ENCODE measurements at places on chromosomes 6 and 20.

GRCh38 chr20:57676589-57677583 lies 32.9 kb downstream of the PMEPA1 start:
- no peak for DNase-seq

DNA sequence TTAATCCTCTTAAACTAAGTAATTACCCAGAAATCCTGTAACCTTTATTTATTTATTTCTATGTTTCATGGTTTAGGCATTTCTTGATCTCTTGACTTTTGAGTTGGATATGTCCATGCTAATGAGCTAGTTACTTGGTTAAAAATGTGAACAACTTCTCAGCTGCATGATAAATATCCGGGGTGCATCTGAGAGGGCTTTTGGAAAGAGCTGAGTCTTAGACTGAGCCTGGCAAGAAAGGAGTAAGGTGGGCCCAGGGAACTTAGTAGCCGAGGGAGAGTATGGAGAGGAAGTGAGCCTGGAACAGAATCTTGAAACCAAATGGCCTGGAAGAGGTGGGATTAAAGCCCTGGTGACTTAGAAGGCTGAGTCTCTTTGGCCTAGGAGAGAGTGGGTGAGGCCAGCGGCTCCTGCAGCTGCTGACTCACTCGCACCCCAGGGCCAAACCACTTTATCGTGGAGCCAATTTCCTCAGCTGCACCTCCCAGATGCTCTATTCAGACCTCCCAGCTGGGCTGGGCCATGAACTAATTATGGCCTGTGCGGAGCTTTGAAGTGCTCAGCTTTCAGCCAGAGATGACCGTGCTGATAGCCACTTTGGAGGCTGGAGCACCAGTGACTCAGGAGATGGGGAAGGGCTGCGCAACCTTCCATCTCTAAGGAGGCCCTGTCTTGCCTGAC lies 19.1 kb downstream of the TGM3 start:
- no peak for DNase-seq

GRCh38 chr6:42715871-42716270 lies 6.5 kb downstream of the PRPH2 start:
- no peak for DNase-seq

GRCh38 chr6:16857969-16858592 lies 96.8 kb upstream of the ATXN1 start:
- DNase-seq: no peak

GRCh38 chr20:60092729-60093128 lies 134.5 kb downstream of the CDH26 start:
- DNase-seq: no peak

DNA sequence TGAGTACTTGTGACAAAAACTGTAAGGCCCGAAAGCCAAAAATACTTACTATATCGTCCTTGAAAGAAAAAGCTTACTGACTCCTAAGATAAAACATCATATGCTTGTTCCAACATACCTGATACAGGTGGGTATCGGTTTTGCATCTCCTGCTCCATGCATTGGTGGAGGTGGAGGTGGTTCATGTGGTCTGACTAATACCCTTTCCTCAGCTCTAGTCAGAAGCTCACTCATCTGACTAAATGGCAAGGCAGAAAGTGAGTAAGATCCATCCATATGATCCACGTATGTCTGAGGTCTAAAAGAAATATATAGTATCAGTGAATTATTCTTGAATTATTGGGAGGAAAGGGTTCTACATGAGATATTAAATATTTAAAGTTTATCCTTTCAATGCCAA lies 76.2 kb downstream of the WASF1 start:
- DNase-seq: no peak

DNA sequence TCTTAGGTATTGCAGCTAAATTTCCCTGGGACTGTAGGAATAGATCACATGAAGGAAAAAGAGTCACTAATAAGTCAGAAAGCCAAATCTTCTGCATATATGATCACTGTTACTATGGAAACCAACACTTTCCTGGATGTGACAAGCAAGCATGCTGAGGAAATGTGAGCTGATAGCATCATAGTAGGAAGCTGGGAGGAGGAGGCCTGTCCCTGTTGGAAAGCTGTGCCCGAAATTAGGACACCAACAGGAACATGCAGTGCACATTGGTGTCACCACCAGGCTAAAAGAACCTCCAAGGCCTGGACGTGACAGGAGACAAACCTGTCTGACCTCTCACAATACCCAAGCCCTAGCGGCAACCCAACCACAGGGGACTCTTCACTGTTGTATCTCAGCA lies 181.9 kb upstream of the PCSK2 start:
- DNase-seq: no peak

GRCh38 chr6:109087661-109088264 lies 6.9 kb downstream of the SESN1 start:
- peak; percentile 17 for DNase-seq

- DNase-seq: no peak
Measured at GRCh38 chr6:30849903-30850651, 34.2 kb upstream of the DDR1 start.

- no peak for DNase-seq
Measured at GRCh38 chr20:18055261-18055660, 2.5 kb downstream of the OVOL2 start.

- DNase-seq: no peak
Measured at GRCh38 chr20:42634156-42634555, 555.5 kb downstream of the PTPRT start.

DNA sequence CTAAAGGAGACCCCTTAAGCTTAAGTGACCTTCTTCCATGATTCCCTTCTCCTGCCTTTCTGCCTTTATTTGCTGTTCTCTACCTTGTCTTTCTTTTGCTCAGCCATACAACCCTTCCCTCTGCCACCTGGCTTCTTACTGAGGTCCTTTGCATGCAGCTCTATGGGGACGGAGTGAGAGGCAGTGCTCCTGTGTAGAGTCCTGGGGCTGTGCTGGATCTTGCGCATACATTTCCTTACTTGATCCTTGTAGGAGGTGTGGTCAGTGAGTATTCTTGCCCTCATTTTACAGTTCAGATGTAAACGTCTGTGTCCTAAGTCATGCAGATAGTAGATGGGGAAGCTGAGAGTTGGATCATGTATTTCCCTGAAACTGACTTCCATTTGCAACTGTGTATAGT lies 5.7 kb downstream of the SASH1 start:
- DNase-seq: no peak

GRCh38 chr20:20173254-20173653 lies 120.9 kb downstream of the CFAP61 start:
- DNase-seq: no peak

DNA sequence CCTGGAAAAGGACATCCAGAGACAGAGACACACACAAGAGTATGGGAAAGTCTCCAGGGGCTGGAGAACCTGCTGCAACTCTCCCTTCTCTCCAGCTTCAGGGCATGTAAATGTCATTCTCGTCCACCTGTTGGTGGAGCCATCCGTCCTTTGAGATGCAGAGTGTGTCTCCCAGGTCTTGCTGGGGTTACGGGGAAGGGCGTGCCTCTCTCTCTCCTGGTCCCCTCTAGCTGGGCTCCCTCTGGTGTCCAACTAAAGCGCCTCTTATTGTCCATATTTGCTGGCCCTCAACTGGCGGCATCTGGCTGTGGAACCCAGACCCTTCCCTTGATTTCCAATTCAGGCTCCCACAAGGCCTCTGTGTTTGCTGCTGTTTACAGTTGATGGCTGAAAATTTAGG lies 244.1 kb downstream of the BMP7 start:
- no peak for DNase-seq

DNA sequence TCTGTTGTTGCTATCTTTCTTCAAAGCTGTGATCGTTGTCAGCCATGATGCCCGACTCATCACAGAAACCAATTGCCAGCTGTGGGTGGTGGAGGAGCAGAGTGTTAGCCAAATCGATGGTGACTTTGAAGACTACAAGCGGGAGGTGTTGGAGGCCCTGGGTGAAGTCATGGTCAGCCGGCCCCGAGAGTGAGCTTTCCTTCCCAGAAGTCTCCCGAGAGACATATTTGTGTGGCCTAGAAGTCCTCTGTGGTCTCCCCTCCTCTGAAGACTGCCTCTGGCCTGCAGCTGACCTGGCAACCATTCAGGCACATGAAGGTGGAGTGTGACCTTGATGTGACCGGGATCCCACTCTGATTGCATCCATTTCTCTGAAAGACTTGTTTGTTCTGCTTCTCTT lies 19.3 kb downstream of the ABCF1 start:
- DNase-seq: no peak

DNA sequence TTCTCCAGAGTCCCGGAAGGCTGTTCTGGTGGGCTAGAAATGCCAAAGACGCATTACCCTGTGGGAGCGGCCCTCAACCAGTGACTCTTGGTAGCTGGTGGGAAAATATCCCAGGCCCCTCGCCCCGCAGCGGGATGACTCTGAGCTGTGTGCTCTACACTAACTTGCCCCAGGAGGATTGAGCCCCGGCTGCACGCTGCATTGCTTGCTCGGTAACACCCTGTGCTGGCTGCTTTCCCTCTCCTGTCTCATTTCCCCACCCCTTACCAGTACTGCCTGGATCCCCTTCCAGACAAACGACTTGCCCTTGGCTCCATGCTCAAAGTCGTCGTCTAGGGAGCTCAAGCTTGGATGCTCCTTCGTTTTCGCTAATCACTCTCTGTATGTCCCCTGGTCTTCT lies 411.8 kb upstream of the SULF2 start:
- DNase-seq: no peak

GRCh38 chr6:148455674-148456558 lies 113.3 kb downstream of the SASH1 start:
- no peak for DNase-seq

- no peak for DNase-seq
Measured at GRCh38 chr6:5567352-5567751, 306.0 kb downstream of the FARS2 start.

DNA sequence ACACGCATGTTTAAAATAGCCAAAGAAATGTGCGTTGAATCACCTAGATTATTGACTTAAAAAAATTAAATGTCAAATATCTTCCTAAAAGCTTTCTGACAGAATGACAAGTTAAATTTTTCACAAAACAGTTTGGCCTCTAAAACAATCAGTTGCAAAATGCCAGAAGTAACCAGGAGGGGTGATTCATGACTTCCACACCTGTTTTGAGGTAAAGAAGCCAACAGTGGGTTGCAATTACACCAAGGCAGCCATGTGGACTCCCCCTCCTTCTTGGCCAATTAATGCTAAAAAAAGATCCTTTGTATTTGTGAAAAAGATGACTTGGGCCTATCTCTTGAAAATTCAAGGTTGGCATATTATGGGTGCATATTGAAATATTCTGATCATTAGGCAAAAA lies 424.8 kb downstream of the CBLN4 start:
- no peak for DNase-seq
